ENCODE measurements at places on chromosomes 3 and 15.

DNA sequence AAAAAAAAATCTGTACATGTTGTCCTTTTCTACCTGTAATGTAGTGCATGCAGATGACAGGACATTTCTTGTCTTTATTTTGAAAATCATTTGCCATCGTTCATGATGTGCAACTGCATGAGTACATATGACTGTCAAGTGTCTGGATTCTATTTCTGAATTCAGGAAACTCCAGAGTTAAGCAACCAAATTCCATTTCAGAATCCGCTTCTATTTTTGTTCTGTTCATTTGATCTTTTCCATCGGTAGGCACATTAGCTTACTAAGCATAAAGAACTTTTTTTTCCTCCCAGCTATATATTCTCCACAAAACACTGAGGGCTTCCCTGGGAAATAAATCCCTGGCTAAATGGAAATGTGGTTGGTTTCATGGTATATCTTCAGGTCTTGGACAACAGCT lies 365.6 kb downstream of the PTPRG start:
- DNase-seq: no peak

DNA sequence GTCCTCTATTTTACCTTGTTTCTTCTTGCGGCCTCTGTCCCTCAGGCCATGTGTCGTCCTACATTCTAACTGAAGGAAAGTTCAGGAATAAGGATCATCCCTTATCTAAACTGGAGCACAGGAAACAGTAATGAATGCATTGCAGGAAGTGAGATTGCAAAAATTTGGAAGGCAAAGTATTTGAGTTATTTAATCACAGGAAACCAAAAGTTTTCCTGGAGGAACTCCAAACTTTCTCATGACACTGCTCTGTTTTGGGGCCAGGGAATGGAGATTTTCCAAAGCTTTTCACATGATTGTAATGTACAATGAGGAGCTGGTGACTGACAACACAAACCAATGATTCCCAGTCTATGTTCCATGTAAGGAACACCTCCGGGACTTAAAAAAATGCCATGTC lies 57.8 kb upstream of the PLSCR4 start:
- DNase-seq: no peak

GRCh38 chr15:75195122-75195765 lies 6.4 kb upstream of the C15orf39 start:
- DNase-seq: no peak

- peak; percentile 3 for DNase-seq
These were observed 340 bp downstream of the TMEM44 start for GRCh38 chr3:194632809-194633348.

DNA sequence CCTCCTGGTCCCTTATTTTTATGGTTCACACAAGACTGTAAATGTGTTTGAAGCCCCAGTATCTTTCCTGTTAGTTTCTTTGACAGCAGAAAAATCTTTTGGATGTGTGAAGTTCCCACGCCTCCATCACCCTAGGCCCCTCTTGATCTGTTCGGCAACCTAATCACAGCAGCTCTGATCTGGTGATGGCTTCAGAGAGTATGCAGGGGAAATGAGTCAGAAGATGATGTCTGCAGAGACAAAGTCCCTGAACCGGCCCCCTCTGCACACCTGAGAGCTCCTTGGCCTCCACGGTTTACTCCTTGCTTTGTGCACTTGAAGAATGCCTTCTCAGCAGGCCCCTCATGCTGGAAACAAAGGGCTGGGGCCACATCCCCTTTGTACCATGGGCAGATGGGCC lies 63.5 kb downstream of the CLDN11 start:
- DNase-seq: no peak

DNA sequence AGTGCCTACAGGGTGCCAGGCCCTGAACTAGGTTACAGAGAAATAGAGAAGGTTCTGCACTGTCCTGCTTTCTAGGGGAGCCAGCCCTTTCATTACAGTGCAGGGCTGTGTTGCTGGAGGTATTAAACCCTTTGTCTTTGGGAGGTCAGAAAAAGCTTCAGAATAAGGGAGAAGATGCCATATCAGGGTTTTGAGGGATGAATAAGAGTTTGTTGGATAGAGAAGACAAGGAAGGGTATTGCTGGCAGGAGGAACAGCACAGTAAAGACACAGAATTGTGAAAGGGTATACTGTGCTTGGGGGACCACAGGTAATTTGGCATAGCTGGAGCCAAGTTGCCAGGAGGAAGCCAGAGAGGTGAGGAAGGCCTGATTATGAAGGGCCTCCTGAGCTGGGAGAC lies 23.0 kb downstream of the NOX5 start:
- no peak for DNase-seq

DNA sequence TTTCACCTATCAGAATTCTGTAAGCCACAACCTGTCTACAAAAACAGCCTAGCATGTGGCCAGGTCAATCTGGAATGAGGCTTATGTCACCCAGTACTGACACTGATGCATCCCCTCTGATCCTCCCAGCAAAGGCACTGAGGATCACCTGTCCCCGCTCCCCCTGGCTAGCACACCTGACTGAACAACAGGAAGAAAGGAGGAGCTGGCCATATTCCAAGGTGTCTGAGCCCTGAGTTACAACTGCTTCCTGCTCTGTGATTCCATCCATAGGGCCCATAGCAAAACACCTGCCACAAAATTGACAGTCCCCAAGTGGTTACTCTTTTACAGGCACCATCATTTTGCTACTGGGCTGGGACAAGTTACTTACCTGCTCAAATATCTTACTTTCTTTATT lies 555.5 kb upstream of the CFAP20DC start:
- DNase-seq: no peak

DNA sequence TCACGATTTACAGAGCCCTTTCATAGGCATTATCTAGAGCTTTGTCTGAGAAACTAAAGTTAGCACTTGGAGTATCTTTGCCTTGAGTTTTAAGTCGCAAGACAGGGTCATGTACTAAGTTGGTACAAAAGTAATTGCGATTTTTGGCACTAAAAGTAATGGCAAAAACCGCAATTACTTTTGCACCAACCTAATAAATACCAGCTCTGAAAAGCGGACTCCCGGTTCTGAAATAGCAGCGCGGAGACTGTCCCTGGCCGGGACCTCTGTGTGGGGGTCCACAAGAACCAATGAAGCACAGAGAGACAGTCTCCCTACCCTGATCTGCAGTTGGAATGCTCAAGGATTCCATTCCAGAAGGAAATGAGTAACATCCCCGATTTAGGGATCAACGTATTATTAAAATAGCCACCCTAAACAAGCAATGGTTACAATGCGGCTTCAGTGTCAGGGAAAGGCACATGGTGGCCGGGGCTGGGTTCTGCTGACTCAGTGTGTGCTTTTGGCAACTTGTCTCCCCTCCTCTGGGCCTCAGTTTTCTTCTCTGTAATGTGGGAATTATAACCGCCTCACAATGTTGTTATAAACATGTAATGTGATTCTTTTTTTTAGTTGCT lies 150.3 kb upstream of the MCTP2 start:
- DNase-seq: no peak

GRCh38 chr3:23723930-23724329 lies 81.8 kb upstream of the UBE2E1 start:
- DNase-seq: no peak

GRCh38 chr15:85151145-85151544 lies 169.5 kb downstream of the PDE8A start:
- no peak for DNase-seq

GRCh38 chr3:40593351-40593750 lies 68.6 kb downstream of the ZNF621 start:
- DNase-seq: no peak

GRCh38 chr3:151155409-151156128 lies 47.4 kb downstream of the GPR171 start:
- no peak for DNase-seq

DNA sequence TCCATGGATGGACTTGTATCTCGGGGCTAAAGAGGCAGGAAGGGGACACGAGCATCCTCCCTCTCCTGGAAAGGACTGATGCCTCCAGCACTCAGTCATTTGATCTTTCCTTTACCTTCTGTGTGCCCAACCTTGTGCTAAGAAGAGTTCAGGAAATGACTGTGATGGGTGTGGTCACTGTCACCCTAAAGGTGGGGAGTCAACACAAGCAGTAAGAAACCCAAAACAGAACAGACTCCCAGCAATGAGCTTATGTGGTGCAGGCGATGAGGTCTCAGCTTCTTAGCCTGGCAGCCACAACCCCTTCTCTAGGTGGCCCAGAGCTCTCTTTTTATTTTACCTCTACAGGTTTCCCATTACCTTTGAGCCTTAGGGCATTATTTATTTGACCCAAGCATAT lies 3.8 kb downstream of the MPI start:
- DNase-seq: no peak

GRCh38 chr3:55201779-55202178 lies 273.9 kb upstream of the LRTM1 start:
- no peak for DNase-seq

GRCh38 chr3:197518881-197519421 lies 36.8 kb downstream of the BDH1 start:
- no peak for DNase-seq

- no peak for DNase-seq
These were observed 5.7 kb downstream of the SMAD3 start for GRCh38 chr15:67070892-67071664.

DNA sequence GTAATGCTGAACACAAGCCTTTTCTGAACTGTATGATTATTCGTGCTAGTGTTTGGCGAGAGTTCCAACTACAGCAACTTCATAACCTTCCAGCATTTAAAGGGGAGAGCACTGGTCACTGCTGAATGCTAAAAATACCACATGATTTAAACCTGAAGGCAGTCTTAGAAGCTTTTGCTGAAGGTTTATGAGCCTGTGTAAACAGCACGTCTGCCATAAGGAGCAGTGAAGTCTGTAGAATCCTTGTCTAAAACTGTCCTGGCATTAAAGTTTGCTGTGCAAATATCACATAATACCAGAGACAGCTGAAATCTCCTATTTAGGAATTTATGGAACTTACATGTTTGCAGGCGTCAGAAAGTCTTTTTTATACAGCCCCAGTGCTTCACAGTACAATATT lies 5.9 kb downstream of the SATB1 start:
- no peak for DNase-seq

- DNase-seq: no peak
These were observed 76.1 kb downstream of the SYNPR start for GRCh38 chr3:63354160-63354559.

DNA sequence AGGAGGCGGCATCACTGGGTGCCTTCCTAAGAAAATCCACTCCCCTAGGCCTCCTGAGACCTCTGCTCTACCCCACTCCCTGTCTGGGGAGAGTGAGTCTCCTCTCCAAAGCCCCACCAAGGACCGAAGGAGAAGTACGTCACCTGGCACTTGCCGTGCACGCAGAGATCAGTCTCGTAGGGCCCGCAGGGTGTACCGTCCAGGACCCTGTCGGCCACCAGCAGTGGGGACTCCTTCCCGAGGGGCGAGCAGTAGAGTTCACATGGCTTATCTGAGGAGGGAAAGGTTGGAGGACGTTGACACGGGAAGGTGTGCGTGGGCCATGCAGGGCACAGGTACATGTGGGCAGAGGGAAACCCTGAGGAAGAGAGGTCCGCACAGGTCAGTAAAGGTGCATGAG lies 232.9 kb downstream of the ADAMTS17 start:
- DNase-seq: no peak

- no peak for DNase-seq
These were observed 14.3 kb upstream of the PIK3R4 start for GRCh38 chr3:130760922-130761321.

DNA sequence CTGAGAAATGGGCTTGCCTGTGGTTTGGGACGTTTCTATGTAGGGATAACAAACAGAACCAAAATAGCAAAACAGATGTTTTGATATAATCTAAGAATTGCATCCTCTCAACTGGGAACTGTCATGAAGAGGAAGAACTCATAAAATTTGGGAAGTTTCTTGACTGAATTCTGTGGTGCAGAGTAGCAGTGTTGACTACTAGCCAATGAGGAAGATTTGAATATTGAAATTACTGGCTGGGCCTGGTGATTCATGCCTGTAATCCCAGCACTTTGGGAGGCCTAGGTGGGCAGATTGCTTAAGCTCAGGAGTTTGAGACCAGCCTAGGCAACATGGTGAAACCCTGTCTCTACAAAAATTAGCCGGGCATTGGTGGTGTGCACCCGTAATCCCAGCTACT lies 42.2 kb downstream of the ZNF609 start:
- no peak for DNase-seq

- no peak for DNase-seq
These were observed 28.9 kb downstream of the RARB start for GRCh38 chr3:25456723-25457670.

DNA sequence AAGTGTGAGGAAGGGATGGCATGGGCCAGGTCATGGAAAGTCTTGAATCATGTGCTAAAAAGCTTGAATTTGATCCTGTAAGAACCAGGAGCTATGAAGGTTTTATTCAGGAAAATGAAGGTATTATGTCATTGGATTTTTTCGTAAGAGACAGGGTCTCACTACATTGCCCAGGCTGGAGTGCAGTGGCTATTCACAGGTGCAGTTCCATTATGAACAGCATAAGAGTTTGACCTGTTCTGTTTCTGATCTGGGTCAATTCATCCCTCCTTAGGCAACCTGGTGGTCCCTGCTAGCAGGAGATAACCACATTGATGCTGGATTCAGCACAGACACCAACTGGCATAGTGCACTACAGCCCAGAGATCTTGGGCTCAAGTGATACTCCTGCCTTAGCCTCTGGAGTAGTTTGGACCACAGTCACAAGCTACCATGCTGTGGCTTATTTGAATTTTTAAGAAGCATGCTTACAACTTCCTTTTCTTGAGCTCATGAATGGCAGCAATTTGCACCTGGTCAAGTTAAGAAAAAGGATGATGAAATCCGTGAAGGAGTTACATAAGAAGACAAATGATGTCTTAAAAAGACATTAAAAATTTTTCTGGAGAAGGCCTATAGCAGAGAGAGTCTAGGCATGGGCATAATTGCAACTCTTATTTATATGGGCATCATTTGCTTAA lies 79.1 kb downstream of the CADPS start:
- DNase-seq: no peak

GRCh38 chr3:22315925-22316324 lies 564.9 kb upstream of the ZNF385D start:
- no peak for DNase-seq

- no peak for DNase-seq
These were observed 73.6 kb downstream of the SPSB4 start for GRCh38 chr3:141124715-141125114.

- no peak for DNase-seq
These were observed 6.7 kb downstream of the CMTM8 start for GRCh38 chr3:32245200-32245599.

DNA sequence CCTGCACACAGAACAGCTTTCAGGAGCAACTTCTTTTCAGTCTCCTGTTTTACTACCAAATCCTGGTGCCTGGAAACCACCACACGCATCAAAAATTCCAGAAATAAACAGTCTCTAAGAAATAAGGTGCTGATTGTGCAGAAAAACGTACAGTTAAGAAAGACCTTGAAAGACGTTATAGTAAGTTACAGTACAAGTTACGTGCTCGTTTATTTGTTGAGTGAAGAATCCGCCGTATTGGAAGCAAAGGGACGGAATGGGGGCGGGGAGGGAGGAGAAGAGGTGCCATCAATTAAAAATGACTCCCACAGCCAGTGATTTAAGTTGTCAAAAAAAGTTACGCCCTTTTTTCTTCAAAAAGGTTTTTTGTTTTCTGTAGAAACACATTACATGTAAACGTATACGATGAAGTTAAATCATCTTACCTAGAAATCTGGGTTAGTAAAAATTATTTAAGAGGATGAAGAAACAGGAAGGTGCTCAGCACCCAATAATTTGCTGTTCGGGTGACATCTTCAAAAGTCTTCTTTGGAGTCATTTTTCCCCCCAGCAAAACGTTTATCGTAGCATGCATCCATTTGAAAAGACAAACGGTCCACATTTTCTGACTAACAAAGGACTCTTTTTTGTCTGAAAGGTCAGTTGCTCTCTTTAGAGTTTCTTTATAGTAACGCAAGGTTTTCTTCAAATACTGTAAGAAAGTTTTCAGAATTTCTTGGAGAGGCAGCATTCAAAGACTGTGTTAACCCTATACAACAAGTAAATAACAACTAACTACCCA lies 782 bp upstream of the UACA start:
- DNase-seq: no peak

All from activated CD4-positive, alpha-beta T cell treated with anti-CD3 and anti-CD28 coated beads for 24 hours (primary cell).